ENCODE measurements at places on chromosomes 2 and 18.

DNA sequence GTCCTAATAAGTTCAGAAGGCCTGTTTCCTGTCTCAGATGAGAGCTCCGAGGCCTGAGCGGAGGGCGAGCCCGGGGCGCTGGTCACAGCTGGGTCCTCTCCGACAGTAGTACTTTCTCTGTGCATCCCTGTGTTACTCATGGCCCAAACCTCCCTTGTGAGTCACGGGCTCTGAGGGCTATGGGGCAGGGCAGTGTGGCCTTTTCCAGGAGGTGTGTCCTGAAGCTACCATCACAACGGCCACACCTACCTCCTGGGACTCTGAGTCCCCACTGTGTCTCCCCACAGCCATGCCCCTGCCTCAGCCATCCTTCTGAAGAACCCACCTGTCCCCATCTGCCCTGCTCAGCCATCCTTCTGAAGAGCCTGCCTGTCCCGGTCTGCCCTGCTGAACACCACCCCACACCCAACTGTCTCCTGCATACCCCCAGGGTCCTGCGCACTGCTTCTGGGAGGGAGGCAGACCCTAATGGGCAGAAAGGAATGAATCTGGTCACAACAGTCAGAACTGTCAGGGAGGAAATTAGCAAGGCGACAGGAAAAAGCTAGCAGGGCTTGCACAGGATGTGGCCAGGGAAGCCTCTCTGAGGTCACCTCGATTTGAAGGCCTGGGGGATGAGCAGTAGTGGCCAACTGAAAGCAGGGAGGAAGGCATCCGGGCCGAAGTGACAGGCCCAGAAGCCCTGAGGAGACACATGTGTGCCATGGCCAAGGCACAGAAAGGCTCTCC lies 145.4 kb upstream of the RIOK3 start:
- DNase-seq, result no peak

DNA sequence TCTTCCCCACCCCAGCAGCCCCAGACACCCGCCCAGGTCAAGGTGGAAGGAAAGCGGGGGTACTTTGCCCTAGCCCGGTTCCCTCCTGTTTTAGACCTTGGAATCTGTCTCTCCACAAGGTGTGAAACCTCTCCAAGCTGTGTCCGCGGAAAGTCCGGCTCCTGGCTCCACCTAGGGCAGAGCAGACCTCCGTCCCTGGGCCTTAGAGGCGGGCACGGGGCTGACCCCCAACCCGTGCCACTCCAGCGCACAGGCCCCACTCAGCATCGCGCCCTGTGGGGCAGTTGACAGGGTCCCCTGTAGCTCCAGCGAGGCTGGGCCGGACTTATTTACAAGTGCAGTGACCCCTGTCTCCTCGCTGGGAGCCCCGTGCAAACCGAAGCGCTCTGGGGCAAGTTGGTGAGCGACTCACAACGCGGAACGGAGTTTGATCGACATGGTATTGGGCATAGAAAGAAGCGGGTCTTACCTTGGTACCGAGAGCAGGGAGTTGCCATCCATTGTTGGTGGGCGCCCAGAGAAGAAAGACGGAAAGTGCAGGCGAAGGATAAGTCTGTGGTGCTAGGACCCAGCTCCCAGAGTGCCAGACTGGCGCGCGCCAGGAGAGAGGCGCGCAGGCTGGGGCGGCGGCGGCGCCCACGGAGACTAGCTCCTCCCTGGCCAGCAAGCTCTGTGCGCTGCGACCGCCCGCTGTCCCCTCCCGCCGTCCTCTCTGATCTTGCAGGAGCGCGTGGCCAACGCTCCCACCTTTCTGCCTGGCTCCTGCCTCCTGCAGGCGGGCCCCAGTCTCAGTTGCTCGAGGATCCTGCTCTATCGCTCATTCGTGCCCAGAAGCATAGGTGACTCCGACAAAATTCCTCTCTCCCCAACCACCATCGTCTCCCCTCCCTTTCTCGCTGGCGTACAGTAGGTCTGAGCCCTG lies at the start of gene SPHKAP:
Gene SPHKAP (minus strand): TSS at position 590 of the 922 bp plus-strand sequence. CDS start 89 bp downstream, at position 501.
- DNase-seq, result no peak

- DNase-seq, result no peak
Observed at GRCh38 chr18:3689091-3689490, 239.1 kb downstream of the TGIF1 start.

DNA sequence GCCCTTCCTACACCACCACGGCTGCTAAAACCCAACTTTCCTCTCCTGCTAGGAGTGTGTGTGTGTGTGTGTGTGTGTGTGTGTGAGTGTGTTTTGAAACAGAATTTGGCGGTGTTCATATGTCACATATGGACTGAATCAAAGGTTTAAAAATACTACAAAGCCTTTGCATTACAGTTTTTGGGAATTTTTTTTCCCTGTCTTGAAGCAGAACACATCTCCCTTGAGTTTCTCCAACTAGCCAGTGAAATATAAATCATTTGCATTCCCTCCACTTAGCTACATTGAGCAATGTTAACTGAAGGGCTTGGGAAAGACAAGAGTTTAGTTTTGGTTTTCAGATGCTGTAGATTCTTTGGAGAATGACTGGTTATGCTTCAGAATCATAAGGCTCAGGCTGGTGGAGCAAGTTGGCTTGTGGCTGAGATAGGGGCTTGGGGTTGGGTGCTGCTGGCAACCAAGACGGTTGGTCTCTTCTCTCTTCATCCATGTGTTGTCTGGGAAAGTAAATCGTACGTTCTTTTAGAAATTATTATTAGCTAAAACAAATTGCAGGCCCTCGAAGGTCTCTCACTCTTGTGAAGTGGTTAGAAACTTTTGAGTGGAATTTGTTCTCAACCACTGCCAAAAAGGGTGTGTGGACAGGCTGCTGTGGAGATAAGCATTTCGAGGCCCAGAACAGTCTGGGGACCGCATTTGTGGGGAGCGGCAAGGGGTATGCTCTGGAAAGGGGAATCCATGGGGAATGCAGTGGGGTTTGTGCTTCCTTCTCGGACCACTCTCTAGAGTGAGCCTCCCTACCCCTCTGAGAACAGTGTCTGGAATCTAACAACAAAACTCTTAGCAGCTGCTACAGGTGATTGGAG lies 1.4 kb downstream of the NRP2 start:
- DNase-seq, result no peak

DNA sequence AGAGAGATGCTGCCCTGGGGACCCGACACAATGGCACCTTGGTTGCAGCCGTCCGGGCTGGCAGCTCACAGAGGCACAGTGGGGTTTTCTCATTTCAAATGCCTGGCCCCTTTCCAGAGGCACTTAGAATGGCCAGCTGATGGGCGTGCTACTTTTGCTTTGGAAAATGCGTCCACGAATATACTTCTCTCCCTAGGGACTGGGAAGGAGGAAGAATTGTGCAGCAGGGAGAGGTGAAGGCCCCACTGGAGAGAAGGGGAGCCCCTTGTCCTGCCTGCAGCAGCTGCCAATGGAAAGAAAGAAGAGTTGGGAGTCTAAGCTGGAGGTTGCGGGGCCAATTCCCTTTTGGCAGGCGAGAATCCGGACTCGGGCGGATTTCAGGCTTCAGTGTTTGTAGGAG lies 1.1 kb upstream of the MAL start:
- DNase-seq, result no peak

GRCh38 chr2:573025-573424 lies 104.2 kb downstream of the TMEM18 start:
- DNase-seq, result no peak

DNA sequence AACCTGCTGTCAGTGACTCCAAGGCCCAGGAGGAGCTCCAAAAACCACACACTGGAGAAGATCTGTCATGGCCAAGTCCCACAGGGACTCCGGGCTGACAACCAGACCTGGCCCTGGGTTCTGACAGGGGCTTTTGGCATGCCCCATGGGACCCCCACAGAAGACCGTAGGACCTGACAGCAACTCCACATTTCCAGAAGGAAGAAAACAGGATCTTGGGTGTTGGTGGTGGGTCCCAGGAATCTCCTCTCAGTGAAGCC lies 275.9 kb upstream of the HS6ST1 start:
- DNase-seq, result no peak
